ENCODE measurements at places on chromosomes 4 and X.
A peak's percentile ranks its signal among the peaks of the same experiment; 100 is the strongest.

GRCh38 chrX:74291577-74291963 is 12.4 kb upstream of the ZCCHC13 start:
- no peak for DNase-seq

DNA sequence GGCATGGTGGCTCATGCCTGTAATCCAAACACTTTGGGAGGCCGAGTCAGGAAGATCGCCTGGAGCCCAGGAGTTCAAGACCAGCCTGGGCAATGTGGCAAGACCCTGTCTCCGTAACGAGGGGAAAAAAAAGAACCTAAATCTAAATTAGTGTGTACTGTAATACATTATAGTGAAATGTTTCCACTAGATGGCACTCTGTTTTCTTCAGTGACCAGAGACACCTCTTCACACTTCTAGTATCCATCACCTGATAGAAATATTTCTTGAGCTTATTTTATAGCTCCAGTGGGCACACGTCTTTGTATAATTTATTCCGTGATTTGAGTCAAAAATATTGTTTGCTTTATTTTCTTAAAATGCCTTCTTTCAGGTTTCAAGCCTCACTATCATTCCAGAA is 600.9 kb upstream of the DIPK2B start:
- no peak for DNase-seq

DNA sequence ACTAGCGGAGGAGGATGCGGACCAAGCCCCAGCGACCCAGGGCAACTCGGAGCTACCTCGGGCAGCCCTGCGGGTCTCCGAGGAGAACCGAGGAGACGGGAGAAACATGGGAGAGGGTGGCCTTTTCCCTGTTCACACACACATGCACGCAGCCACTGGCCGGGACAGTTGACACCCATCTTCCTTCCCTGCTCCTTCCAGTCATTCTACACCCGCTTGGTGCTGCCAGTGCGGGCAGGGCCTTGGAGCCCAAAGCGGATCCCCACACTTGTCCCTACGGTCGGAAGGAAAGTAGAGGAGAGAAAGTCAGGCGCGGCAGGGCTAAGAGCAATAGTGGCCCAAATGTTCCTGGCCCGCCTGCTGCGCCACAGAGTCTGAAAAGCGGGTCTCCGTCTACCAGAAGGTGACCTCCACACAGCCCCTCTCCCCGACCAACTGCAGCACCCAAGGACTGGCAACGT is 1.1 kb upstream of the PPP3CA start:
- peak; percentile 17 for DNase-seq

- no peak for DNase-seq
Observed at GRCh38 chr4:78369679-78370078, 181.9 kb upstream of the ANXA3 start.

DNA sequence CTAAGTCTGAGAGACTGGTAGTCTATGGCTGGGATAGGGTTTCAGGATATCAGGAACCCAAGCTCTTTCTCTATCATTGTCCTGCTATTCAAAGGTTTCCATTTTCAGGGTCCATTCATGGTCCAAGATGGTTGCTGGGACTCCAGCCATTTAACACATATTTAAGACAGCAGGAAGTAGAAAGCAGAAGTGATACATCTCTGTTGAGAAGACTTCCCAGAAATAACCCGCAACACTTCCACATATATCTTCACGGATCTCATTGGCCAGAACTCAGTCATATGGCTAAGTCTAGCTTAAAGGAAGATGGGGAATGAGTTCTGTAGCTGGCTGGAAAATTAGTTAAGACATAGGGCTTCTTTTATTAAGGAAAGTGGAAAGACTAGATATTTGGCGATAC is 23.8 kb downstream of the CTSO start:
- no peak for DNase-seq

DNA sequence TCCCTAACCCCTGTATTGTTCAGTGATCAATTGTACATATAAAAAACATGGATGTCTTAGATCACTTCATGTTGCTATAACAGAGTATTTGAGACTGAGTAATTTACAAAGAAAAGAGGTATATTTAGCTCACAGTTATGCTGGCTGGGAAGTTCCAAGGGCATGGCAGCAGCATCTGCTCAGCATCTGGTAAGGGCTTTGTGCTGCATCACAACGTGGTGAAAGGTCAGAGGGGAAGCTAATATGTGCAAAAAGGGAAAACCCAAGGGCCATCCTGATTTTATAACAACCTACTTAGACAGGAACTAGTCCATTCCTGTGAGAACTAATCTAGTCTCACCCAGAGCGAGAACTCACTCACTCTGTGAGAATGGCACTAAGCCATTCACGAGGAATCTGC is 128.2 kb upstream of the OTUD4 start:
- no peak for DNase-seq

DNA sequence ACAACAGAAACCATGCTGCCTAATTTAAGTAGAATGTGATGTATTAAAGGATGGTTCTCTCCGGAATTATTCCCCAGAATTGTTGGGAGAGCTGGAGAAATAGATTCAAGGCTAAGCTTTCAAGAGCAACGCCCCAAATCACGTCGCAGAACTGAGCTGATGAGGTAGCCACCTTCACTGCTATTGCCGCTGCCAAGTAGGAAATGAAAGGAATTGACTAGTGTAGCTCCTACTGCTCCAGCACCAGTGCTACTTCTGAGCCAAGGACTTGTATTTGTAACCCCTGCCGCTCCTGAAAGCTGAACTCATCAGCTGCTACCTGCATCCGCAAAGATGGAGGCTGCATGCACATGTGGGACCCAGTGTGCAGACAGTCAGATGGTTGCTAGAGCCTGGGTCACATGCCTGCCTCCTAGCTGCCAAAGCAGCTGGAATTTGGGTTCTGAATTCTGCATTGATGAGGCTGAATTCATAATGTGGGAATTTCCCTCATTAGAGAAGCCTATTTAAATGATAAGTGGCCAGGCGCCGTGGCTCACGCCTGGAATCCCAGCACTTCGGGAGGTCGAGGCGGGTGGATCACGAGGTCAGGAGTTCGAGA is 173.9 kb downstream of the PDGFRA start:
- DNase-seq, result no peak

DNA sequence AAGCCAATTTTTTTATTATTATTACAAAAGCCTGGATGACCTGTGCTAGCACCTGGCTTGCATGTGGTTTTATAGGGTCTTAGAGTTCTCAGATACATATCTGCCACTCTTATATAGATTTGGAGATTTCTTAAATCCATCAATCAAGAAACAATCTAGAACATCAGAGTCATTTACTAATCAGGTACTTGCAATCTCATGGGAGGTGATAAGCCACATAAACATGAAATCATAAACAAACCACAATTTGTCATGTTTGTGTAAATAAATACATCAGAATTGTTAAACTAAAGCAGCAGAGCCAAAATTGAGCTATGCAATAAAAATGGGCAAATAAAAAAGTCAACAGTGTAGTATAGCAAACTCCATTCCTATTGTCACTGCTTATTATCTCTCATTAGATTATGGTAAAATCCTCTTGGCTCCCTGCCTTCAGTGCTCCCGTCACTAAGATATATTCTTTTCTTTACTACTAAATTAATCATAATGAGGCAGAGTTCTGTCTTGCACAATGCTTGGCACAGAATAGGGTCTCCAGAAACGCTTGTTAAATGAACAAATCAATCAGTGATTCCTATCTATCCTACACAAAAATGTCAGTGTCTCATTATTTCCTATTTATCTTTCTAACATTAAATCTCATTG is 108.7 kb upstream of the TTC29 start:
- DNase-seq, result no peak

GRCh38 chrX:110182362-110182761 is 135.5 kb downstream of the AMMECR1 start:
- DNase-seq, result no peak

GRCh38 chr4:73193155-73193554 is 65.4 kb downstream of the ANKRD17 start:
- DNase-seq, result no peak

DNA sequence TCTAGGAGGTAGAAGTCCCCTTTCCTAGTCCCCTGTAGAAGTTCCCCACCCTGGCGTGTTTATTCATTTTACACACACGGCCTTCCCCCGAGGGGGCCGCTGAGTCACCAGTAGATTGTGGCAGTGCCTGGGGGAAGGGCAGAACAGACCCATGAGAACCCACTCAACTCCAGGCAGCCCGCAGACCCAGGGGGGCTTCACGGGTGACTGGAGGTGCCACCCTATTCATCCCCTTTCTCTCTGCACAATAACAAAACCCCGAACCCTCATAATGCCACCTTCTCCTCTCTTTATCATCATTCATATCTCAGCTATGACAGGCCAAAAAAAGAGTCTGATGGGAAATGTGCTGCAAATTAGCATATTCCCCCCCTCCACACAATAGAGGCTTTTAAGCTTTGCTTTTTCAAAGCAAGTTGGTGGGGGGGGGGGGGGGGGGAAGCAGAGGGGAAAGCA is 20.4 kb upstream of the GPM6B start:
- no peak for DNase-seq

DNA sequence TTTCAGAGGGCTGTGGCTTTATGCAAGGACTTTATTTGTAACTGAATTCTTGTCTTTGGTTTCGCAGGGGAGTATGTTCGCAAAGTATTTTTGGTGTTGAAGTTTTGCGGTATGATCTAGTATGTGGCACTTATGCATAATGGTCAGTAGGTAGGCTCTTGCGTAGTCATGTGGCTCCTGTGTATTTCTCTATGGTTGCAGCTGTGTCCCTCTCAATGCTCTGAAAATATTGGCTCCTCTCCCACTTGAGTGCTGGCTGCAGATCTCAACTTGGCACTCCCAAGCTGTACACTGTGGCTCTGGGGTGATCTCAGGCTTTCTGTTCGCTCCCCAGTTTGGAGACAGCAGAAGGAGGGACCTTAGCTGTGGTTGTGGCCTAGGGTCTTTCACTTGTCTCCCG is 24.8 kb downstream of the ARMCX5 start:
- DNase-seq, result no peak

DNA sequence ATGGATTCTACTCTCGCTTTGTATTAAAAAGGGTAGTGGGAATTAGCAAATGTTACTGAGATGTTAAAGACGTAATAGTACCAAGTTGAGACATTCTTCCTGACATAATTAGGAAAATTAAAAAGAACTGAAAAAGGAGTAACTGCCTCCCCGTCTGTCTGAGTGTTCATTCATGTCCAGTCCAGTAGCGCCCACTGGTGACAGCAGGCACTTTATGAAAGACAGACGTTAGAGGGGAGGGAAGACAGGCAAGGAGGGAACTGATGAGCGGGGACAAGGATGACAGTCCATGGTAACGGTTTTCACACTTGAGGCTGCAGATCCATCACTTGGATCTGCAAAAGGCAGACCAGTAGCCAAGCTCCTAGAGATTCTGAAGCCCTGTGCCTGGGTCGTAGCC is 326.7 kb downstream of the STK32B start:
- DNase-seq, result no peak

DNA sequence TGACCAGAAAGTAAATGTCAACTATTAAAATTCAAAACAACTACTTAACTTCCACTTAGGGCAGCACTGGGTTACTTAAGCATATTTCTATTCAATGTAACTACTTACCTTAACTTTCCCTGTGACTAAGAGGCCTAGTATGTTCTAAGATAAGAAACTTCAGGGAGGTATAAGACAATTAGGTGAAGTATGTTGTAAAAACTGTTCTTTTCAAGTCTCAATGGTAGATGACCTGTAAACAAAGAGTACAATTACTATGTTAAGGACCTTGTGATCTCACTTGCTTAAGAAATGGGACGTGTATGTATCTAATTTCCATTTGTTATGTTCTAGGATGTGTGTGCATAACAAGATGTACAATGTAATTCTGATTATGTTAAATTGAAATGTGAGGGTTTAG is 960.5 kb downstream of the CCSER1 start:
- no peak for DNase-seq

DNA sequence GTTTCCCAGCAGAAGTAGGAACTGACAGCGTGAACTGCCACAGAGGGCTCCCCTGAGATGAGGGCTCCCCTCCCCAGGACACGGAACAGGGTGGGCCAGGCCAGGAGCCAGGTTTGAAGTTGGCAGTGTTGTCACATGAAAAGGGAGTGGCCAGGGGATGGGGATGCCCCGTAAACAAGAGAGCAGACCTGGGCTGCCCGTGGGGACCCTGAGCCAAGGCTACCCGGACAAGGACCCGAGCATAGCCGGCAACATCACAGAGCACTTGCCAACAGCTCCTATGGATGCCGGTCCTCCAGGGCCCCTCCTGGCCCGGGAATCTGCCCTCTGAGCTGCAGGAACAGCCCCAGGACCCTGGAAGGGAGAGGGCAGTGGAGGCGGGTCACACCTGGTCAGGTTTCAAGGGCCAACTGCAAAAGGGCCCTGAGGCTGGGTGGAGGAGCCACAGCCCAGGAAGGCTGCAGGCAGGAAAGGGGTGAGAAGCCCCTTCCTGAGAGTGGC is 102.1 kb downstream of the CPZ start:
- no peak for DNase-seq

GRCh38 chr4:80798082-80798481 is 232.4 kb upstream of the BMP3 start:
- DNase-seq, result no peak

DNA sequence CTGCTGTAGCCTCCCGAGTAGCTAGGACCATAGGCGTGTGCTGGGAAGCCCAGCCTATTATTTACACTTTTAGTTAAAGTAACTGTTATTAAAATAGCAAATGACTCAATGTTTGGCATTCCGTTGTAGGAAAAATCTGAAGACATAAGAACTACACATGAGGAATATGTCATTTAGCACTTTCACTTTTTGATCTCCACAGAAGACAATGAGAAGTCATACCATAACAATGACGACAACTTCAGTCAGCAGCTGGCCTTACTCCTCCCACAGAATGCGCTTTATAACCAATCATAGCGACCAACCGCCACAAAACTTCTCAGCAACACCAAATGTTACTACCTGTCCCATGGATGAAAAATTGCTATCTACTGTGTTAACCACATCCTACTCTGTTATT is 6.7 kb downstream of the GPR34 start:
- no peak for DNase-seq

- no peak for DNase-seq
Observed at GRCh38 chr4:76729980-76730379, 168.0 kb downstream of the SOWAHB start.

DNA sequence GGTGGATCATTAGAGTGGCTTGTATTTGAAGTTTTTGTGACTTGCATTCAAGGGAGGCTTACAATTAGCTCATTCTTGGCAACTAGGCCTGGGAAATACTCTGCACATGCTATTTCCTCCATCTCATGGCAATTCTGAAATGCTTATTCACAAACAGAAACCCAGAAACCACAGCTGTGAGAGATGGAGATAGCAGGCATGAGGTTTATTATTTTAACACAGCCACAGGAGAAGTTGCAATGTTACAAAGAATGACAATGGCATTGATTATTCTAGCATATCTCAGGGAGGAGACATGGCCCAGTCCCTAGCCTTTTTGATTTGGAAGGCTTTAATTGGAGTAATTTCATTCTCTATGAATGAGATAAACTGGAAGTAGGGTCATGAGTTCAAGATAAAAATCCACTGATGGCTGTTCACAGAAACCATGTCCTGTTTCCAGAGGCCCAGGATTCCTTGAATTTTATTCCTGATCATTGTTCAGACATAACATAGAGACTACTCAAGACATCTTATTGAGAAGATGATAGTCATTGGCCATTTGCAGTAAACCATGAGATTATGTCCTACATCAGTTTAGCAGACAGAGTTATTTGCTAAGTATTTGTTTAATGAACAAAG is 123.9 kb downstream of the MID1 start:
- DNase-seq, result no peak

Data from HuH-7 (cell line).